HuH-7.5 (cell line): ENCODE measurements at places on chromosomes 5 and 9.
A peak's percentile ranks its signal among the peaks of the same experiment; 100 is the strongest.

GRCh38 chr9:4796988-4797853 lies 4.5 kb downstream of the RCL1 start:
- DNase-seq = peak; percentile 38

- DNase-seq = no peak
Observed at GRCh38 chr9:35288778-35289177, 127.0 kb downstream of the UNC13B start.

GRCh38 chr9:115548609-115549260 lies 430.8 kb upstream of the TNC start:
- no peak for DNase-seq

GRCh38 chr5:174145821-174146220 lies 100.3 kb downstream of the NSG2 start:
- no peak for DNase-seq
